ENCODE measurements at places on chromosomes 13 and 19.

GRCh38 chr13:45406421-45406820, 11.8 kb downstream of the SLC25A30 start:
- peak; percentile 65 for DNase-seq

DNA sequence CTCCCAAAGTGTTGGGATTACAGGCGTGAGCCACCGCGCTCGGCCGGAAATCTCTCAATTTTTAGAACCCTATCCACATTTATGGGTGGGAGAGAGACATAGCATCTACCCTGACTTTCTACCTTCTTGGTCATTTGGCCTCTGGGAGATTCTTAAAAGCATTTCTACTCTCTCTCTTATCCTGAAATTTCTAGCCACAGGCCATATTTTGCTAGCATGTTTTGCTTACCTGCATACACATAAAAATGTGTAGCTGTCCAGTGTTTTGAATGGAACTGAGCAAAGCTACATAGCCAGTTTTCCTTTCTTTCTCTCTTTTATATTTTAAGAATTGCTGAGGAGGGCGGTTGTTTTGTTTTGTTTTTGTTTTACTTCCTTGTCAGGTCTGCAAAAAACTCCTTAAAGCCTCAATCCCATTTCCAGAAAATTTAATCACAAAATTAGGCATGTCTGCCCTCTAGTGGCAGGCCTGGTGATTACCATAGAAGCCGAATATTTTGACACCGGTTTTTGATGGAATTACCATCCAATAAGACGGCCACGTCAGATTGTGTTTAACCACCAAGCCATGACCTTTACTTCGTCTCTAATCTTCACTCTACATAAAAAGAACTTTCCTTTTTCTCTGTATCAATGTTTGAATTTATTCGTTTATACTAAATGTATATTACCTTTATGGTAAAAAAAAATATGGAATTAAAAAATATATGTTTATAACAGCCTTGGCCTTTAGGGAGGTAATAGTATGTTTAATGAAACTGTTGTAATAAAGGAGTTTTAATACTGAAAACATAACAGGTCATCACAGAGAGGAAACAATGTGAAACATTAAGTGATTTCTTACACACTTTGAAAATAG, 34.4 kb upstream of the OXGR1 start:
- peak; percentile 61 for DNase-seq

DNA sequence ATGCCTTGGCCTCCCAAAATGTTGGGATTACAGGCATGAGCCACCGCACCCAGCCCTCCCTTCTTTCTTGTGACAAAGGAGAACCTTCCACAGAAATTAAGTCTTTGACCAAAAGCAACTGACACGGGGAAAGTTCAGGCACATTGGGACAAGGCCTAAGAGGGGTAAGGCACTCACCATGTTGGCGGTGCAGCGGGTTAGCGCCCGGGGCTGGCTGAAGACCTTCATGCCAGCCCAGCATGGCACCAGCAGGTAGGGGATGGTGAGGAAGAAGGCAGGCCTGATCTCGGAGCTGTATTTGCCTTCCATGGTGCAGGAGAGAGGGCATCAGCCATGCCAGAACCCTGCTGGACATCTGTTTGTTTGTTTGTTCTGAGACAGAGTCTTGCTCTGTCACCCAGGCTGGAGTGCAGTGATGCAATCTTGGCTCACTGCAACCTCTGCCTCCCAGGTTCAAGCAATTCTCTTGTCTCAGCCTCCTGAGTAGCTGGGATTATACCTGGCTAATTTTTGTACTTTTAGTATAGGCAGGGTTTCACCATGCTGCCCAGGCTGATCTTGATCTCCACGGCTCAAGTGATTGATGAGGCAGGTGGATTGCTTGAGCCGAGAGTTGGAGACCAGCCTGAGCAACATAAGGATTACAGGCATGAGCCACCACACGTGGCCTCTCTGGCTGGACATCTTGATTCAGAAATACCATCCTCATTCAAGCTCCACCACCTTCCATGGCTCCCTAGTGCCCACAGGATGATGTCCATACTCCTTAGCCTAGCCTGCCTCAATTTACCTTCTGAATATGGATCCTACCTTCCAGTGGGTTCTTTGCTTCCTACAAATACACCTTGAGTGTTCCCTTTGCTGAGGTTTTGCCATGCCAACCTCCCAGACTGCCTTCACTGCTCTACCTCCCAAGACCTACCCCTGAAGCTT, 4.4 kb downstream of the TM6SF2 start:
- no peak for DNase-seq

- DNase-seq, result peak; percentile 52
Measured at GRCh38 chr13:72839831-72840426, 58.0 kb downstream of the PIBF1 start.

DNA sequence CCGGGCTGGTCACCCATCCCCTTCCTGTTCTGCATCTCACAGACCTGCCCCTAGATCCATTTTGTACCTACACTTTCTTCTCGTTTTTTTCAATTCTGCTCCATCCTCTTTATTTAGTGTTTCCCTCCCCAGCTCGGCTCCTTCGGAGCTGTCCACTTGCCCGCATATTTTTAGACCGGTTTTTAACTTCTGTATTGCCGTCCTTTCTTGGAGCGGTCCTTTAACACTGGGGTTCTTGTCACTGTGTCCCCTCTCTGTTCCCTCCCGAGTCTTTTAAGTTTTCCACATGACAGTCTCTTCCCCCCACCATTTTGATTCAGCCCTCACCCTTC, 1.7 kb downstream of the ARHGAP35 start:
- no peak for DNase-seq

DNA sequence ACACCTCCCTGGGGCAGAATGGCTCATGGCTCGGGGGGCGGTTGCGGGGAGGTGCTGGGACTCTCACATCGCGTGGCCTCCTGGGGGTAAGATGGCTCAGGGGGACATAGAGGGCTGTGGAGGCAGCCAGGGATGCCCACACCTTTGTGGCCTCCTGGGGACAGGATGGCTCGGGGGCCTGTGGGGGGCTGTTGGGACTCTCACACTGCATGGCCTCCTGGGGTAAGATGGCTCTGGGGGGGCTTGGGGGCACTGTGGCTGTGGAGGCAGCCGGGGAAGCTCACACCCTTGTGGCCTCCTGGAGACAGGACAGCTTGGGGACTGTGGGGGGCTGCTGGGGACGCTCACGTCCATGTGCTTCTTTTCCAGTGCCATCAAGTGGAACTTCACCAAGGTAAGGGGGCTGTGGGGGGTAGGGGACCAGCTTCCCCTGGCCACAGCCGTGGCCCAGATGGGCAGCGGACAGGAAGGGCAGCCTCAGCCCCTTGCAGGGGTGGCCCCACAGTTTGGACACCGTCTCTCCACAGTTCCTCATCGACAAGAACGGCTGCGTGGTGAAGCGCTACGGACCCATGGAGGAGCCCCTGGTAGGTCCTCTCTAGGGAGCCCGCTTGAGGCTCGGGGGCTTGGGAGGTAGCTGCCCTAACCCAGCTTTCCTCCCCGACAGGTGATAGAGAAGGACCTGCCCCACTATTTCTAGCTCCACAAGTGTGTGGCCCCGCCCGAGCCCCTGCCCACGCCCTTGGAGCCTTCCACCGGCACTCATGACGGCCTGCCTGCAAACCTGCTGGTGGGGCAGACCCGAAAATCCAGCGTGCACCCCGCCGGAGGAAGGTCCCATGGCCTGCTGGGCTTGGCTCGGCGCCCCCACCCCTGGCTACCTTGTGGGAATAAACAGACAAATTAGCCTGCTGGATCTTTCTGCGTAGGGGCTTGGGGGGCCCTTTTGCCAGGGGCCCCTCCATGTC, 2.4 kb downstream of the GPX4 start:
- no peak for DNase-seq

DNA sequence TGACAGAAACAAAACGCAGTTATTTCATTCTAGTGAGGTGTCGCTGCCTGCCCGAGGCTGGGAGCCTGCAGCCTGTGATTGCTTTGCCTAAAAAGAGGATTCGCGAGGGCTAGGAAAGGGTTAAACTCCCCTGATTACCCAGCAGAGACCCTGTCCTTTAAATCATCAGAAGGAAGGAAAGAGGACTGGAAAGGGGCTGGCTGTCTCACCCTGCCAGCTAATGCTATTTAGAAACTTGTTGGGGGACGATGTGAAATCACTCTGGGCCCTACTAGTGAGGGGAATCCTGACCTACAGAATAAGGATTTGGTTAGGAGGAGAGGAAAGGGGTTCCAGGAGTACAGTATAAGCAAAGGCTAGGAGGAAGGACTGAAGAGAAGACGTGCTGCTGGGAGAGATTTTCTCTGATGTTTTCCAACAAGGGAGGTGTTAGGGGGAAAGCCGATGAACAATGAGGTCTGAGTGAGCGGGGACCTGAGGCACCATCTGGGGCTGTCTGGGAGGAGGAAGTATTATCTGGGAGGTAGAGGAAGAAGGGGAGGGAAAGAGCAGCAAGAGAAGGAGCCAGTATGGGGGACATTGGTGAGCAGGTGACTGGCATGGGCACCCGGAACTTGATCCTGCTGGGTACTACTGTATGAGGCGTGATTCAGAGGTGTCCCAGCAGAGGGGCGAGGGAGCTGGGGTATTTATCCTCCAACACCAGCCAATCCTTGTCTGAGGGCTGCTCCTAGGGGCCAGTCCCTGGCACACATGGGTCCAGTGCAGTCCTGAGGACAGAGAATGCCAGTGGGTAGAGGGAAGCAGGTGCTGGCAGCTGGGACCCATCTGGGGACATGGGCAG, 55.7 kb upstream of the PTPRS start:
- no peak for DNase-seq

DNA sequence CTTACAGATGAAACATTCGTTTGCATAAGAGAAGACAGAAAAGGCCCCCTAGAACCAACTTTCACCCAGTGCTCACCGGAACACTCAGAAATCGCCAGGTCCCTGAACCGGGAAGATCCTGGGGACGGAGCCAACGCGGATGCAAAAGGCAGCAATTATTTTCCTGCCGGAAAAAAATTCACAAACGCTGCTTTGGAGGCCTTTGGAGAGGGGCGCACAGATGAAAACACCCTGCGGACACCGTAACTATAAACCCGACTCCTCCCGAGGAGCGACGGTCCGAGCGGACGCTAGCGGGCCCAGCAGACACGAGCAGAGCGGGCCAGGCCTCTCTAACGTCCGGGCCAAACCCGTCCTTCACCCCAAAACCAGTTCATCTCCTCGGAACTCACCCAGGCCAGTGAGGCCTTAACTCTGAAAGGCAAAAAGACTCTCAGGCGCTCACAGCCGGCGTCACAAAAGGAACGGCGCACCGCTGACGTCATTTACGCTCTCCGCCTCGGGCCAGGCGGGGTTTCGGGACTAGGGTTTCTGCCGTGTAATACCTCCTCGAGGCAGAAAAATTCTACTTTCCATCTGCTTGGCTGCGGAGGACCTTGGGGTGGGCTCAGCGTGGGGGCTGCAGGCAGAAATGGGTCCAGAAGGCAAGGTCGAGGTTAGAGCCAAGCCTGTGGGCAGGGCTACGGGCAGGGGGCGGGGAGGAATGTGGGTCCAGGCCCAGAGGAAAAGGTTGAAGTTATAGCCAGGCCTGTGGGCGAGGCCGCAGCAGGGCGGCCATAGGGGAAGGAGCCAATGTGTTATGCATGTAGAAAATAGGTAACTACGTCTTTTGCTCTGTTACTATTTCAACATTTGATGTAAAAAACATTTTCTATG, at the start of gene ZNF426:
Gene ZNF426 (minus strand): TSS at position 463 of the 876 bp plus-strand sequence. CDS start 2,413 bp downstream, outside the sequence.
- DNase-seq, result peak; percentile 98
